Mucosa of descending colon (tissue), 3 donors: ENCODE measurements at places on chromosomes 11 and 22. TPM values are rescaled to one million over a fixed set of nuclear protein-coding genes. Genes with fewer than 3 reads are reported as not detected.
A peak's percentile ranks its signal among the peaks of the same experiment; 100 is the strongest.

Gene BEST1
- 0.41 TPM for total RNA-seq

GRCh38 chr11:112279901-112280267 is 19.2 kb upstream of the PLET1 start:
- peak; percentile 81 for DNase-seq

DNA sequence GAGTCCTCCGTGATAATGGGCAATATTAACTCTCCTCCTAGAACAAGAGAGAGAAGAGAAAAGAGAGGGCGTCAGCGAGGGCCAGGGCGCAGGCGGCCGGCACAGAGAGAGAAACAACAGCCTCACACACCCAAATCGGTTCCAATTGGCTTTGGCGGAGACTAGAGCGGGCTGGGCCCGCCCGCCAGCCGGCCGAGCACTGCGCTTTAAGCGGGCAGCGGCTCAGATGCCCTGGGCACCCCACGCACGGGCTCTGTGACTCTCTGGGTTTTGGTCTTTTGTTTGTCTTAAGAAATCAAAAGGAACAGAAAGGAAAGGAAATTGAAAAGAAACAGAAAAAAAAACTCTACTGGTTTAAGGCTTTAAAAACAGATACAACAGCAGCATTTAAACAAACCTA is 17.0 kb downstream of the SLC22A12 start:
- DNase-seq = no peak

DNA sequence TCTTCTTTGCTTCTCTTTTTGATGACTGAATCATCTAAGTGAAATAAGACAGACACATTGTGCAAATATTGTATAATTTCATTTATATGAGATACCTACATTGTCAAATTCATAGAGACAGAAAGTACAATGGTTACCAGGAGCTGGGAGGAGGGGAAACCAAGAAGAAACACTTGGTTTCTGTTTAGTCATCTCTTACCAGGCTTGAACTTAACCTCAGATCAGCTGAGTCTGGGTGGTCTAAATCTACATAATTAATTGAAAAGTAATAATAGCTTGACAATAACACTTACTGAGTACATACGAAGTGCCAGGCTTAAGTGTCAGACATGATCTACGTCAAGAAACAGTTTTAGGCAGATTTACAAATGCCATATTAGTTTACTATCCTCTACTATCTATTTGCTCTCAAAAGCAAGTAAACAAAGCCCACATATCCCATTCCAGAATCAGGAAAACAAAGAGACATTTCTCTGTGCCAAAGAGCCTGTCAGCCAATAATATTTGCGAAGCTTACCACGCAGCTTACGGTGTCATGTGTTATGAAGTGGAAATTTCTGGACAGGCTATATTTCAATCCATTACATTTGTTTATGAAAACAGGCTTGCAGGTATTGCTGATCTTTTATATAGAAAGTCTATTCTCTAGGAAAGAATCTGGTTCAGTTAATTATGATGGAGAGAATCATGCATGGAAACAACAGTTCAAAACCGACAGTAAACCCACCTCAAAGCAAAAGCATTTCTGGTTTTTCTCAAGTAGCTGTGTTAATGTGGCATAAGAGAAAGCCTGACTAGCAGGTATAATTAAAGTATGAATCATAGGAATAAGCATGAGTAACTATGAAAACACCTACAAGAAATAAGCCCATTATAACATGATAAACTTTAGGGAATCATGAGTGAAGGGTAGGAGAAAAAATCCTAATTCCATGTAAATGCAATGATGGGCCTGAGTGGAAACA is 2.7 kb upstream of the ARHGAP42 start:
- DNase-seq = no peak

GRCh38 chr11:47326198-47326597 is 26.3 kb downstream of the MYBPC3 start:
- DNase-seq = no peak

DNA sequence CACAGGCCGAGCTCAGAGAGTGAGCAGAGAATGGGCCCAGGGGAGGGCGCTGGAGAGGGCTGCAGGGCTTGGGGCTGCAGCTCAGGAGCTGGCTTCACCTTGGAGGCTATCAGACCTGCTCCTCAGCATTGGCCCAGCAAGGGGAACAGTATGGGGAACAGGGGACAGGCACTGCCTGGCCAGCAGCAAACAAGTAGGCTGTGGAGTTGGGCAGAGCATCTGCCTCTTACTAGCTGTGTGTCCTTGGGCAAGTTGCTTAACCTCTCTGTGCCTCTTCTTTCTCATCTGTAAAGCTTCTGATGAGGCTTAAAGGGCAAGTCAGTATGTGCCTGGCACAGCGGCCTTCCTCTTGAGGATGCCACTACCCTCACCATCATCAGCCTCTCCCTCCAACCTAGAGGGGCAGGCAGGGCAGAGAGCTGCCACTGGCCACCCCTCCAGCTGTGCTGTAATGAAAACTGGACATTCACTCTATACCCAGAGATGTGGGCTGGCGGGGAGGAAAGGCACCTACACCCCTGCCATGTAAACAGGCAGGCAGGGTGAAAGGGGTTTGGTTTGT is 7.5 kb upstream of the CDKN1C start:
- DNase-seq = no peak

DNA sequence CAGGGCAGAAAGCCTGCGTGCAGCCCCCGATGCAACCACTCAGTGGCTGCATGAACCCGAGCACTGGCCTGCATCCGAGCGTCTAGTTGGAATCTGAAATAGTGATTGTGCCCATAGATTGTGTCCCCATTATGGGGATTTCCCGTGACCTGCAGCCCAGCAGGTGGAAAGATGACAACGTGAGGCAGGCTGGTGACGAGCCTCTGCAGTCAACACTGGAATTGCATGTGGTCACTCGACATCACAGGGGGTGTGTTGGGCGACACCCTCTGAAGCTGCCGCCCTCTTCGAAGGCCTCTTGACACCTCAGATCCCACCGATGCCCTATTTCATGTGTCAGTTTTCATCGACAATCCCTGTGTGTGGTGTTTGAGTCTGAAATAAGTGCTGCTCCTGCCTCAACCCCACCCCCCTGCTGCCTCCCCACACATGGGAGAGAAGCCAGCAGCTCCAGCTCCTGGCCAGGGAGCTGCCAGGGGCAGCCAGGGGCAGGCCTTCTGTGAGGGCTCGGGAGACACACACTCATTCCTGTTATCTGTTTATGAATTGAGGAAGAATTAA is 172.0 kb upstream of the B3GAT1 start:
- DNase-seq = no peak

Gene TYR
- total RNA-seq = not detected

Gene CFAP300
- total RNA-seq = not detected

- DNase-seq = no peak
Measured at GRCh38 chr11:122811721-122812120, 26.6 kb upstream of the CRTAM start.

DNA sequence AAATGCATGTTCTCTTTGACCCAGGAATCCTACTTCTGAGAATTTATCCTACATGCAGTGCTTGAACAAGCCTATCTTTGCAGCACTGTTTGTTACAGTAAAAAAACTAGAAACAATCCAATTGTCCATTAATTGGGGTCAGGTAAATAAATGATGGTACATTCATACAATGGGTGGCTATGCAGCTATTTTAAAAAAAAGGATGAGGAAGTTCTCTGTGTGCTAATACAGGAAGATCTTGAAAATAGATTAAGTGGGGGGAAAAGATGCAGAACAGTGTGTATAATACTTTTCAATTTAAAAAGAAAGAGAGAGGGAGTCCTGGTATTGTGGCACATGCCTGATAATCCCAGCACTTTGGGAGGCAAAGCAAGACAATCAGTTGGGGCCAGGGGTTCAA is 9.5 kb upstream of the CREB3L1 start:
- no peak for DNase-seq

Gene GLYATL2
- total RNA-seq = not detected

GRCh38 chr11:97860237-97860636 is 1160.5 kb upstream of the CNTN5 start:
- DNase-seq = no peak

Gene LRRN4CL
- total RNA-seq = 1.2 TPM
